ENCODE measurements at places on chromosomes 6 and 20.

GRCh38 chr6:15477746-15478145 lies 185.1 kb downstream of the DTNBP1 start:
- DNase-seq, result no peak

DNA sequence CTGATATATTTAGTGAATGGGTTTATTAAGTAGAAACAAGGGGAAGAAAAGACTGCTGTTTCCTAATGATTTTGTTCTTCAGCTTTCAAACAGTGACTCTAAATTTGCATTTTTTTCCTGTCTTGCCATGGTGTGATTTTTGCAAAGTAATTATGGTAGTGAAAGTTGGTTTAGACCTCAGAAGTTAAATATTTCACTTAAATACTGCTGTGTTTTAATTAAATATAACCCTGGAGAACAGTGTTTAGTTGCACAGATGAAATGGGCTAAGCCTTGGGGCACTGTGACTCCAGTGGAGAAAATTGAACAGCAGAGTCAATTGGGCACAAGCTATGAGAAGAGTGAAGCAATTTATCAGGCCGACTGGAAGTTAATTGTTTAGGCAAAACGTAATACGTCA lies 111.1 kb upstream of the MCHR2 start:
- no peak for DNase-seq

DNA sequence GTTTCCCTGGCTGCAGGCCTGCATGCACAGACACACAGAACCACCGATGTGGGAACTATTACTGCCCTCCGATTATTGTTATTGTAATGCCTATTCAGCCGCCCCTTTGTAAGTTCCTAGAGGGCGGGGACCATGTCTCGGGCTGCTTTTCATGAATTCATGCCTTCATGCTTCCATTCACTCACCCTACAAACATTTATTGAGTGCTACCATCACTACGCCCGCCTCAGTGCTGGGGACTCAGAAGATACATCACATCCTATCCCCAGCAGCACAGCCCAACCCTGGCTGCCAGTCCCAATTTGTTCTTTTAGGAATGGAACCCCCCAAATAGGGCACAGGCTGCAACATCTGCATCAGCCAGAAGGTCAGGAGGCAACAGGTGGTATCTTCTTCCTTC lies 75.9 kb downstream of the FOXA2 start:
- no peak for DNase-seq

- DNase-seq, result no peak
These were observed 119.7 kb downstream of the MYLK4 start for GRCh38 chr6:2630891-2631571.

DNA sequence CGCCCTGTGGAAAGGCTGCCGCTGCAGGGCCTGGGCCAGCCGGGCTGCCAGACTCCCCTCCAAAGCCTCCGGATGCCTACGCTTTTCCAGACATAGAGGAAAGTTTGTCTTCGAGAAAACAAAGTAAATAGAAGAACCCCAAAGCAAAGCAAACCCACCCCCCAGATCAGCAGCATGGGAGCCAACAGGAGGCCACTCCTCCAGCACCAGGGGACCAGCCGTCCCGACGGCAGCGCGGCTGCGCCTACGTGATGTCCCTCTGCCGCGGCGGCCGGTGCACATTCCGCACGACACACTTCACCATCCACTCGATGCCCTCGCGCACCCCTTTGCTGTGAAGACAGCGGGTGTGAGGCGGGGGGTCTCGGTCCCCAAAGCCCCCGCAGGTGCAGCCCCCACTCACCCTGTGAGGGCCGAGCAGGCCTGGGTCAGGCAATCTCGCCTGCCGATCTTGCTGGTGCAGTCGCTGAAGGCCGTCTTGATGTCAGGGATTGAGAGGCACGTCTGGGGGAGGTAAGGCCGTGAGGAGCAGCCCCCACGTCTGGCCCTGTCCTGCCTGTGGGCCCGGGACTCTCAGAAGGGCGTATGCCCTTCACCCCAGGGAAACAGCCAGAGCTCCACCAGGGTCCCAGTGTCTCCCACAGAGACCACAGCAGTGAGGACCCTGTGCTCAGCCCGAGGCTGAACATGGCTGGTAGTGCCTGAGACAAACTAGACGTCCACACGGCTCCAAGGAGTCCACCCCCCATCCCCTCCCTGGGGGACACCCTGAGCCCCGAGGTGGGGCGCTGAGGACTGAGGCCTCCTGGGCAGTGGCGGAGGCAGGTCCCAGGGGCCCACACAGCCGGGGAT lies 4.0 kb downstream of the TNFRSF6B start:
- DNase-seq, result no peak

DNA sequence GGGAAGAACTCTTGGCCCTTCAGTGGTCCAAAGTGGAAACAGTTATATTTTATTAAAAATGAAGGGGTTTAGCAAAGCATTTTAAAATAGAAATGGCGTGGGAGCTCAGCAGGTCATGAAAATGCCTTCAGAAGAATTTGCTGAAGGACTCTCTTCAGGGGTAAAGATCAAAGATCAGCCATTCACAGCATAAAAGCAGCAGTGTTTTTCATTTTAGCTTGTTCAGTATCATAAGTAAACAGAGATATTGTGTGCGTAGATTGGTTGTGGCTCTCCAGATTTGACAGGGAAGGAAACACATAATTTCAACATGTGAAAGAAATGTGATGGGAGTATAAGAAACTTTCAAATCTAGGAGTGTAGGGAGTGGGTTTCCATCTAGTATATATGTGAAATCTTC lies 519.2 kb upstream of the MAP3K7 start:
- no peak for DNase-seq

DNA sequence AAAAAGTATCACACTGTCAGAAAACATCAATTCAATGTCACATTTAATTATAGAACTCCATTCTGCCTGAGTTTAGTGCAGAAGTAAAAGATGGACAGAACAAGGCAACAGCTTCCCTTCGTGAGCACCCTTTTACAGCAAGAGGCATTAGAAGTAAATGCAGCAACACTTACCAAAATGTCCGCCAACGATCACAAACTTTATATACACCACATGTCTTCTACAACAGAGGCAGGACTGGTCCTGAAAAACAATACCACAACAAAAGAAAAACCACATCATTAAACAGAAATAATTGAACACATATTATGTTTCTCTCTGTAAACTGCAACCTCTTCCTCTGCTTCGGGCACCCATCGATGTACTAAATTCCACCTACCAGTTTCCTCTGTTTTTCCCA lies 92.9 kb downstream of the FYN start:
- DNase-seq, result no peak

- no peak for DNase-seq
These were observed 149.4 kb upstream of the NOX3 start for GRCh38 chr6:155604991-155605390.

DNA sequence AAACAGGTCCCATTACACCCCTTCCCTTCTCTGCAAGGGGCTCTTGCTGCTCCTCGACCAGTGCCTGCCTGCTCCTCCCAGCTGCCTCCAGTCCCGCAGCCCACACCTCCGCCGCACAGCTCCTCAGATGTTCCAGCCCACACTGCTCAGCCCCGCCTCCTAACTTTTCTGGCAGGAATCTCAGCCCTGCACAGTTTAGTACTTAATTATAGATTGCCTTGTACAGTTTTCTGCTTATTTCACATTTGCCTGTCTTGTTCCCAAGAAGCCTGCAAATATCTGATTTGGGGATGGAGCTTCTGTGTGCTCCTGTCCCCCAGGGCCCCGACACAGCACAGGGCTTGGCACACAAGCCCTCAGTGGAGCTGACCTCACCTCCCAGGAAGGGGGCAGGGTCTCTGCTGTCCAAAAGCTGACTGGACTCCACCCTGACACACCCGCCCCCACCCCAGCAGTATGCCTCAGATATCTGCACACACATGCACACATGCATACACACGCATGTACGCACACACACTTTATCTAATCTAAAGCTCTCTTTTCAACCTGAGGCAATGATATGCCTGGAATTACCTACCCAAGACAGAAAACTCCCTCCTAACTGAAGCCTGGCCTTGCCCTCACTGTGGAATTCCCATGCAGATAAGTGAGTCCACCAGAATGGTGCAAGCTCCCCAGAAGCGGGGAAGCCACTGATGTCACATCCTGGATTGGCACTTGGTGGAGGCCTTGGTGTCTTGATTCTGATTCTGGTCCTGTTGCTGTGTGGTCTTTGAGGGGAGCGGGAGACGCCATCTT lies 1.2 kb upstream of the PNPLA1 start:
- DNase-seq, result no peak

DNA sequence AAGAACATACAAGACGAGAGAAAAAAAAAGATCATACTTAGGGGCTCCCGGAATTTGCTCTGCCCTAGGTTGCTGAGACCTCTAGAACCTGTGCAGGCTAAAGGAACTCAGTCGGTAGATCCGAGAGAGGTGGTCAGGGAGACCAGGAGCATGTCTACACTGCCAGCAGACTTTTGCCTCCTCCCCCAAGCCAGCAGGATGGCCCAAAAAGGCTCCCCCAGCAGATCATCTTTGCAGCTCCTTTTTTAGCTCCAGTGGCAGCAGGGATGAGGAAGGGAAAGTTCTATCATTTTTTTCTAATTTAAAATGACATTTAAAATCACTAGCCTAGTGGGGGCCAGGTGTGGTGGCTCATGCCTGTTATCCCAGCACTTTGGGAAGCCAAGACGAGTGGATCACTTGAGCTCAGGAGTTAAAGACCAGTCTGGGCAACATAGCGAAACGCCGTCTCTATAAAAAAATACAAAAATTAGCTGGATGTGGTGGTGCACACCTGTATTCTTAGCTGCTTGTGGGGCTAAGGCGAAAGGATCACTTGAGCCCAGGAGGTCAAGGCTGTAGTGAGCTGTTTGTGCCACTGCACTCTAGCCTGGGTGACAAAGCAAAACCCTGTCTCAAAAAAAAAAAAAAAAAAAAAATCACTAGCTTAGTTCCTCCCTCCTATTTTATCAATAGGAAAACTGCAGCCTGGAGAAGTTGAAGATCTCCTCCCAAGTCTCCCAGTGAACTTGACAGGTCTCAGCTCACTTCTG lies 69.3 kb upstream of the MYL9 start:
- no peak for DNase-seq

DNA sequence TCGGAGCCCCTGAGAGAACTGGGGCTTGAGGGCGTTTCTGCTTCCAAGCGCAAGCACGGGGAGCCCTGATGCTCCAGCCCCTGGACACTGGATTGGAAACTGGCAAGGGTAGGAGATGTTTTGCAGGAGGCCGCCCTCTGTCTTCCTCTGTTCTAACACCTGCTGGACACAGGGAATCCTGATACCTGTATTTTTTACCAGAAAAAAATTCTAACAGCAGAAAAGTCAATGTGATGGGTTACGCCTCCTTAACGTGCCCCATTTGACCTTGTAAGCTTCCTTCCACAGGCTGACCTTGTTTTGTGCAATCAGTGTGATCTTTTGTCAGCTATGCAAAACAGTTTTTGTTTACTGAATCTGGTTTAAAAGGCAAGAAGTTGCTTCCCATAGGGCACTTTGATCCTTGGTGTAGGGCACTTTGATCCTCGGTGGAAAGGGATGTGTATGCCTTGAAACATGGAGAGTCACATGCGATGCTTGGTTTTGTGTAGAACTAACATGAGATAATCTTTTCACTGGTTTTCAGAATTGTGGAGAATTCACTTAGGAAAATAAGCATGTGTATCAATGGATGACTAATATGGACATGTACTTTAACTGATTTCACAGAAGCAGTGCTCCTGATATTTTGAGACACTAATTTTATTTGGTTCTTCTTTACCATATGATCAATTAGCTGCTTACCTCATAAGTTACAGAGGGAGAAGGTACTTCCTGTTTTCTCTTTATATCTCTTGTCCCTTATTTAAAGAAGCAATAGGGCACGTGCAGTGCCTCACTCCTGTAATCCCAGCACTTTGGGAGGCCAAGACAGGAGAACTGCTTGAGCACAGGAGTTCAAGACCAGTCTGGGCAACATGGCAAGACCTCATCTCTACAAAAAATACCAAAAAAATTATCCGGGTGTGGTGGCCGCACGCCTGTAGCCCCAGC lies 59.9 kb upstream of the MAP3K4 start:
- DNase-seq, result no peak

GRCh38 chr6:111462770-111463391 lies 20.1 kb downstream of the REV3L start:
- DNase-seq, result no peak

DNA sequence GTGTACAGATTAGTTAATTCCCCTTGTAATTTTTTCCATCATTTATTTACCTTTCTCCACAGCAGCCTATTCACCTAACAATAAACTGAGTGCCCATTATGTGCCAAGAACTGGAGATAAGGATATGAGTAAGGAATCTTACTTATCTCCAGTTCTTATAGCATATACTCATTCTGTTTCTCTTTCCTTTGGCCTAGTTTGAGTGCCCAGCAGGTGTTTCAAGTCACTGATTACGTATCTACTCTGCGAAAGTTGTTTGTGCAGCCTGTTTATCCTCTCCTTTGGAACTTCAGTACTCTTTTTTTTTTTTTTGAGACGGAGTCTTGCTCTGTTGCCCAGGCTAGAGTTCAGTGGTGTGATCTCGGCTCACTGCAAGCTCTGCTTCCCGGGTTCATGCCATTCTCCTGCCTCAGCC lies 17.3 kb upstream of the POU5F1 start:
- no peak for DNase-seq

GRCh38 chr6:164291224-164291623 lies 876.7 kb downstream of the QKI start:
- no peak for DNase-seq

DNA sequence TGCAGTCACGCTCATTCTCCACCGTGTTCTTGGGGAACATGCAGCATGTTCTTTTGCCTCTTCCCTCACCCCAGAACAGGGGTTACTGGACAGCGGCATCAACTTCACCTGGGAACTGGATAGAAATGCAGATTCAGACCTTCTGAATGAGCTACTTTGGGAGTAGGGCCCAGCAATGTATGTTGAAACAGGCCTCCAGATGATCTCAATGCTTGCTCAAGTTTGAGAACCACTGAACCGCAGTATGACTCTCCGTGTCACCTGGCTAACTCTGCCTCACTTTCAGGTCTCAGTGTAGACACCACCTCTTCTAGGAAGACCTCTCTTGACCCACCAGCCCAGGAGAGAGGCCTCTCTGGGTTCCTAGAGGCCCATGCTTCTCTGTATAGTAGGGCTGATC lies 4.9 kb downstream of the TRIB3 start:
- no peak for DNase-seq

GRCh38 chr6:52164319-52165094 lies 21.7 kb upstream of the IL17A start:
- no peak for DNase-seq

DNA sequence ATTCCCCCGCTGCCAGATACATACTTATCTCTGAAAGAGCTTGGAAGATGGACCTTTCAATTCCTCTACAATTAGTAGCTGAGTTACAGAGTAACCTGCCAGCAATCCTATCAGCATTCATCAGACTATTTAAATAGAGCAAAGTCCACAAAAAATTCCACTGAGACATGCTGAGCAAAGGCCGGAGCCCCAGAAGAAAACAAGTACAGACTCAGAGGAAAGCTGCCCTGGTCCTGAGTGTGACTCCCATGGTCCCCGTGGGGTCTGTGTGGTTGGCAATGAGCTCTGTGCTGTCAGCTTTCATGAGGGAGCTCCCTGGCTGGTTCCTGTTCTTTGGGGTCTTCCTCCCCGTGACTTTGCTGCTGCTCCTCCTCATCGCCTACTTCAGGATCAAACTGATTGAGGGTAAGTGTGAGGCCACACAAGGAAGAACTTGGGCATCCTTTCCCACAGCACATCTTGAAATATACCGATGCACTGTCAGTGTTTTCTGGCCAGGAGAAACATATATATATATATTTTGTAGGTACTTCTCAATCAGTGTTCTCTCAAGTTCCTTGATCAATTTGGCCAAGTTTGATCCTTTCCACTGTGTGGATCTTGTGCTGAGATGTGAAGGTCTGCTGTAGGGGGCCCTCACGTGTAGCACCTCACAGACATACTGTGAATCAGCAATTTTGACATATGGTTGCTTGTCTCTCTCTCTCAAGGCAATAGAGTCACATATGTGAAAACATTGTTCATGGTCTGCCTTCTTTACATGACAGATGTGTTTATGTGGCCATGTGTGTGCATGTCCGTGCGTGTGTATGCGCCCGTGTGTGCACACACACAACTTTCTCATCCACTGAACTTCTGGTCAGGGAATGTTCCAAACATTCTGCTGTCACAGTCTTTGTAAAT lies at the start of gene SMLR1:
Gene SMLR1, plus strand, starts transcription at position 160 of the 903 bp plus-strand sequence. Its CDS starts 8 bp downstream, at position 168.
- no peak for DNase-seq
